ENCODE measurements at places on chromosomes 13 and 19.

DNA sequence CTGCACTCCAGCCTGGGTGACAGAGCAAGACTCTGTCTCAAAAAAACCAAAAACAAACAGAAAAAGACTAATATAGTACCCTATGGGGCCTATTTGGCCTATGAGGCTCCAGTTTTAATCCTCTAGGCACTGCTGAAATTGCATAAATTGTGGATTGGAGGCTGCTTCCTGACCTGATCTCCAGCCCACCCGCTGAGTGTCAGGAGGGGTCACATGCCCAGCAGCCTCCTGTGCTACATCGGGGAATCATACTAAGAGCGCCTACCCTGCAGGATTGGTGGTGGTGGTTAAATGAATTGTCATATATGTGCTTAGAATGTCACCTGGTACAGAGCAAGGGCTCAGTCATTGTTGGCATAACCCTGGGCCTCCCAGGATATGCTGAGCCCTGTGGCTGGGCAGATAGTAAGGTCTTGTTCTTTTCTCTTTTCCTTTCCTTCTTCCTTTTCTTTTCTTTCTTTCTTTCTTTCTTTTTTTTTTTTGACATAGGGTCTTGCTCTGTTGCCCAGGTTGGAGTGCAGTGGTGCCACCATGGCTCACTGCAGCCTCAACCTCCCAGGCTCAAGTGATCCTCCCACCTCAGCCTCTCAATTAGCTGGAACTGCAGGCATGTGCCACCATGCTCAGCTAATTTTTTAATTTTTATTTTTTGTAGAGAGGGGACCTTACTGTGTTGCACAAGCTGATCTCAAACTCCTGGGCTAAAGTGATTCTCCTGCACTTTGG lies 31.3 kb downstream of the LTBP4 start:
- peaks cover 4% of the 10 kb centered on the region for H3K36me3 ChIP-seq
- H3K4me1 ChIP-seq: peaks cover 7% of the 10 kb centered on the region
- H3K27ac ChIP-seq: peak overlapping the region; percentile 45

- no peaks in the 10 kb centered on the region for H3K36me3 ChIP-seq
- H3K27me3 ChIP-seq: no peaks in the 10 kb centered on the region
- H3K4me3 ChIP-seq: no peak overlapping the region
- H3K27ac ChIP-seq: no peak overlapping the region
- H3K4me1 ChIP-seq: peaks cover 2% of the 10 kb centered on the region
- peak; percentile 65 for DNase-seq
Measured at GRCh38 chr19:48842789-48843162, 6.5 kb upstream of the HSD17B14 start.

- H3K4me1 ChIP-seq: peaks cover 21% of the 10 kb centered on the region
- no peak overlapping the region for H3K27ac ChIP-seq
- DNase-seq: no peak
Measured at GRCh38 chr19:10233946-10234345, 2.8 kb upstream of the S1PR2 start.

DNA sequence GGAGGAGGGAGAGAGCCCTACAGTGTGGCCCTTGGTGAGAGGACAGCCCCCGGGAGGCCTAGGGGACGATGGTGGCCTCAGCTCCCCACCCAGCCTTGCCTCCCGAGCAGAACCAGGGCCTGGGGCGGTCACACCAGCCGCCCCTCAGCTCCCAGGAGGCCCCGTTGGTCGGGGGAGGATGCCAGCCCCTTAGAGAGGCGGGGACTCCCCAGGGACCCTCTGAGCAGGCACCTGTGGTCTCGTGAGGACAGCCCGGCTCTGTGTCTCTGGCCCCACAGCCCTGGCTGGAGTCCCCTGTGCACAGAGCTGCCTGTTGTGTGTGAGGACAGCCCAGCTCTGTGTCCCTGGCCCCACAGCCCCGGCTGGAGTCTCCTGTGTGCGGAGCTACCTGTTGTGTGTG lies 158.8 kb downstream of the KDM4B start:
- peak; percentile 74 for DNase-seq
- no peaks in the 10 kb centered on the region for H3K27me3 ChIP-seq
- peaks cover 30% of the 10 kb centered on the region for H3K4me1 ChIP-seq
- peak overlapping the region; percentile 100 for H3K27ac ChIP-seq
